Midbrain (tissue), 1 donor: ENCODE measurements at places on chromosomes 4 and X.

DNA sequence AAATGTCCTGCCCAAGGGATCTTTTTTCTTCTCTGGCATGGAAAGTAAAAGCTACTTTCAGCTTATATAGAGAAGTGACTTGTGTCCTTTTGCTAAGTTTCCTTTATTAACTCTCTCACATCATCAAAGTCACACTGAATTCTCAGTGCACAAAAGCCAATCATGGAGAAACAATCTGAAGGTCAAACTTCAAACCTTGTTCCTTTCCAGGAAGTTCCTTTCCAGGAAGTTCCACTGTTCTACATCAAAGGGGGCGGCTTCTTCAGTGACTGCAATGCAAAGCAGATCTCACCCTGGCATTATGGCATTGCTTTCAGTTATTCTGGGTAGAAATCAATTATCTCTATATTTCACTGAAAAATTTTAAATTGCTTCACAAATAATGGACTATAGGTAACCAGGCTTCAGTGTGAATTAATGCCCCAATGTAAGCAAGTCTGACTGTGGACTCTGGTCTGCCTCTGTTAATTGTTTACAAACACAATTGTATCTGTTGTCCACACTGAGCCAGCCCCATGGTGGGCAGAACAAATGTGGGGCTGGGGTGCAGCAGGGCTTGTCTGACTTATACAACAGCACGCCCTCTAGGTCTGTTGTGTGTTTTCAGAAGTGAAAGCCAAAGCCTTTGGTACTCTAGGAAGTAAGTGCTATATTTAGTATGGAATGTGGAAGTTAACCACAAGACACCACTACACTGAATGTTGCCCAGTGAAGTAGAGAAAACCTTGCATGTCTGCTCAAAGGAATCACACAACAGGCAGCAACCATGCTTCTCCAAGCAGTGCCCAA, 98.8 kb downstream of the CDS1 start:
- peak; percentile 52 for DNase-seq

DNA sequence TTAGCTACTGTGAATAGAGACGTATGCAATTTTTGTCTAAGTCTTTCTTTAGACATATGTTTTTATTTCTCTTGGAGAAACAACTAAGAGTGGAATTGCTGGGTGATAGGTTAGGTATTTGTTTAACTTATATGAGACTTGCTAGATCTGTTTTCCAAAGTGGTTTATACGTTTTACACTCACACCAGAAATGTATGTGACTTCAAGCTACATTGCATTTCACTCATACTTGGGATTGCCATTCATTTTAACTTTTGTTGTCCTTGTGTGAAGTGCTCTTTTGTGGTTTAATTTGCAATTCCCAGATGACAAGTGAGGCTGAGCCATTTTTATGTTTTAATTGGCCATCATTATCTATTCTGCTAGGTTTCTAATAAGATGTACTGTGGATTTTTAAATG, 817.2 kb downstream of the GLUD2 start:
- DNase-seq, result no peak

GRCh38 chr4:98466868-98467599, 191.4 kb downstream of the TSPAN5 start:
- DNase-seq, result no peak

- DNase-seq, result no peak
Observed at GRCh38 chr4:173264684-173265185, 69.4 kb downstream of the HMGB2 start.

DNA sequence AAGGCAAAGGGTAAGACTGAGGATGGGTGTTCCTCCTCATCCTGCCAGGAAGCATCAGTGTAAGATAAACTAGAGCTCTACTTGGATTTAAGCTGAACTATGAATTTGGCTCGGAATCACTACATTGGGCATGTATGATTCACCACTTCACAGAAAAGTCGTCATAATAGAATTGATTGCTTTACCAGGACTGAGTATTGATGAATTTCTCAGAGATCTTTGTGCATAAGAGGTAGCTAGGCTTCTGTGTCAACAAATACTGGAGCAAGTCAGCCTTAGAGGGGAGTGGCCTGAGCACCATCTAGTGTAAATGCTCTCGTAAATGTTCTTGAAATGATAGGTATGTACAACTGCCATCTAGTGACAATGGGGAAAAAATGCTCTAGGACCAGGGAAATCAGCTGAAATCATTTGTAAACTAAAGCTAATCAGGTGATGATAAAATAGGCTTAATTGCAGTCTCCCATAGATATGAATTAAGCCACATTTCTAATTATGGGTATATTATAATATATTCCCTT, 309.5 kb upstream of the FMR1 start:
- DNase-seq, result no peak

GRCh38 chr4:3465698-3466671, 2.9 kb downstream of the DOK7 start:
- no peak for DNase-seq

DNA sequence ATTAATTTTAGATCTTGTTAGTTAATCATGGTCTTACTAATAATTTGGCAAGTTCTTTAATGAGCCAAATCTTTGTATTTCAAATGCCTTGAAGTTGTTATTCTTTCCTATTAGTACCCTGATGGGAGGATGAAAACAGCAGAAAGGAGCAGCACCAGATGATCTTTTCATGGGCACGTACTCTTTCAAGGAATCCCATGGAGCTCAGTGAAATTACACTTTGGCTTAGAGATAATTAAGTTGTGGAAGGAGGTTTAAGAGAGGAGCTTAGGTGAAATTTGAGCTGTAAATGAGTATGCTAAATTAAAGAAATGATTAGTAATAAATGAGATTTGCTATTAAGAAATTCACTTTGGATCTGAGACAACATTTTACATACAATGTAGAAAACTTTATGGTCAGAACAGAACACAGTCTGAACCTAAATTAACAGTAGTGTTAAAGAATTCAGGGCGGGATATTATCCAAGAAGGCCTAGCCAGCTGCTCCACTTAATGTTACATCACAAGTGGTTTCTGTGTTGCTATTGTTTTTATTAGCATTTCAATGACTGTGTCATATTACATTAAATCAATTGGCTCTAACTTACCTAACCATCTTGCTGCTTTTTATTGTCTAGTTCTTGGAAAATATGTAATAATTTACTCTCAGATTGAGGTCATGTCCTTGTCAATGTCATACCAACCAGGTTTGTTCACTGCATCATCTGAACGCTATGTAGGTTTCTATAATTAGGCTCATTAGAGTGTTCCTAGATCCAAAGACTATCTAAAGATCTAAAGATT, 3.9 kb downstream of the MTHFD2L start:
- no peak for DNase-seq

DNA sequence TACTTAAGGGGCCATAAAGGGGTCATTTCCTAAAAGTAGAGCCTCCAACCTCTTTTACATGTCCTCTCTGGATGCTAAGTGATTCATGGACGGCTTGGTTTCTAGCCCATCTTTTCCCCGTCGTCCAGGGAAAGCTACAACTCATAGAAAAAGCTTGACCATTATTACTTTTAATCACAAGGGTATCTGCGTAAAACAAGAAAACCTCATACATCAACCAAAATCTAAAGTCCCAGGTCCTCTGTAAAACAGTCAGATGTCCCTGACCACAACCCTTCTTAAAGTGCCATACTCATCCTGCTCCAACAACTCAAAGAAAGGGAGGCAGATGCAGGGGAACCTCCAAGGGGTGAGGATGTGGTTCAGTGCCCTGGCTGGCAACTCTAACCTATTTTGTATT, 29.6 kb downstream of the ADGRA3 start:
- DNase-seq, result no peak

- DNase-seq, result no peak
Observed at GRCh38 chr4:65296246-65296645, 374.0 kb downstream of the EPHA5 start.

GRCh38 chr4:186740822-186741221, 17.2 kb upstream of the FAT1 start:
- DNase-seq, result no peak

- no peak for DNase-seq
Observed at GRCh38 chr4:130023088-130023487, 927.1 kb downstream of the C4orf33 start.
